ENCODE measurements at places on chromosomes 4 and X.

DNA sequence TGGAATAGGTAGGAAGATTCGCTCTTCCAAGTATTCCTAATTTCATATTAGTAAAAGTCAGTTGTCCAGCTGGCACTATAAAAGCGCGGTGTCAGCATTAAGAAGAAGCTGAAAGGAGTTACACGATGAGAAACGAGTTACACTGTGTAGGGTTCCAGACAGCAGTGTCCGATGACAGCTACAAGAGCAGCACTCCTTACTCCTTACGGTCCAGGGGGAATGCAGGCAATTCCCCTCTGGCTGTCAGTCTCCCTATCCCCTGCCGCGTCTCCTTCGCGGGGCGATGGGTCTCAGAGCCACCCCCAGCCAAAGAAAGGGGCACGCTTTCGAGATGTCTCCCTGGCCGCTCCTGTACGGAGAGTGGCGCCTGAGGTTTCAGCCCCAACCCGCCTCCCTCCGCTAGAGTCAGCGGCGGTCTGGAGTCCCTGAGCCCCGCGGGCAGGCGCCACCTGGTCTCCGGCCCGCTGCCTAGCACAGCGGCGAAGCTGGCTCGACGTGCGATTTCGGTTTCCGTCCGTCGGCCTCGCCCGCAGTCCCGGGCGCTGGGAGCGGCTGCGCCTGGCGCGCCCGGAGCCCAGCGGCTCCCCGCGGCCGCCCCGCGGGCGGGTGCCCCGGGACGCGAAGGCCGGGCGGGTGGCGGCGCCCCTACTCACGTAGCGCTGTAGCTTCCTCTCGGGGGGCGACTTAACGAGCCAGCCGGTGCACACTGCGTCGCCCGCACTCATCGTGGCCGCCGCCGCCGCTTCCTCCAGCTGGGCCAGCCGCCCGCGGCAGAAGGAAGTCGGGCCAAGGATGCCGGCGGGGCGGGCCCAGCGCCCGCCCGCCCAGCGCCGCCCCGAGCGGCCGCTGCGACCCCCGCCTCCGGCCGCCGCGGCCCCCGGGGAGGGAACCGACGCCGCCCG, at the start of gene GAB3:
TSS of gene GAB3 (minus strand) at position 777 of the 902 bp plus-strand sequence. CDS start at position 725, 52 bp downstream.
- DNase-seq, result no peak

DNA sequence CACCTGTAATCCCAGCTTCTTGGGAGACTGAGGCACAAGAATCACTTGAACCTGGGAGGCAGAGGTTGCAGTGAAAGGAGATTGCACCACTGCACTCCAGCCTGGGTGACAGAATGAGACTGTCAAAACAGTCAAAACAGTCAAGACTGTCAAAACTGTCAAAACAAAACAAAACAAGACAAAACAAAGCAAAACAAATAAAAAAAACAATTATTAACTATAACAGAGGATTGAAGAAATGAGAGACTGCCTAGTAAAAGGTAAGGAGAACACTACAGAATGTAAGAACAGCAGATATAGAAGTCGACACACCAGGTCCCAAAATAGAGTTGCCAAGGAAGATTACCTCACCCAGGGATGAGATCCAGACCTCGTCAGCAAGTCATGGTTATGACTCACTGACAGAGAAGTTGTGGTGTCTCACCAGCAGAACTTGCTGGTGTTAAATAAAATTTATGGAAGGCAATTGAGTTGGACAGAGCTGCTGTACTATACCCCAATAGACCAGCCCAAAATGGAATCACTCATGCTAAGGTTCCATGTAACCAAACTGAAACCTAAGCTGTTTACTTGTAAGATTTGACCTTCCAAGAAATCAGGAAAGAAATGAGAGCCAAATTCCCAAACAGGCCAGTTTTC, 32.1 kb upstream of the GK start:
- DNase-seq, result no peak

- DNase-seq, result no peak
Measured at GRCh38 chr4:22515888-22516541, at the start of gene ADGRA3. ADGRA3 (minus strand) TSS chr4:22516066; CDS start chr4:22515784, 282 bp downstream.

DNA sequence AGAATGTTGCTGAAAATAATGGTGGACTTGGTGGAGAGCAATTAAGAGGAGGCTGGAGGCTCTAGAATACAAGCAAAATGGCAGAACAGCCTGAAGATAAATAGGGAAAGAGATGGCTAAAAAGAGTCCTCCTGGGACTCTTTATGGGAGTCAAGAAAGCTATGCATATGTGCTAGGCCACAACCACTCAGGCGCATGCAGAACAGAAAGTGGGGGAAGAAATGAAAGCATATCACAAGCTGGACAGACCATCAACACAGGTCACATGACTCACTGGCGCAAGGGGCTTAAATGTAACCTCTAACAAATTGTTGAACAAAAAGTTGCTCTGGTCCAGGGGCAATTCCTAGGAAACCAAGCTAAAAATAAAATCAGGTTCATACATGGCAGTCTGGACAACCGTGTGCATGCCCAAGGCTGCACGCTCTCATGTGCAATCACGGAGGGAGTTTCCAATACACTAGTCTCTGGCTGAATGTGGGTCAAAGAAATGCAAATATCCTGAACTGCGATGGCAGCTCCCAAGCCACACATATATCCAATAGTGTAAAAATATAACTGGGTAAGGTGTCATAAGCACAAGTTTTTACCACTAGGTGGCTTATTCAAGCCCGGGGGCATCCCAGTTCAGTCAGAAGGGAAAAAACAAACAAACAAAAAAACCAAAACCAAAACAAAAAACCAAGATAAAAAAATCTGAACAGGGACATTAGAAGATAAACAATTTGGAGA, 45.4 kb downstream of the ZNF711 start:
- DNase-seq, result no peak

- DNase-seq, result no peak
Measured at GRCh38 chrX:37644381-37645305, 40.9 kb upstream of the XK start.

- no peak for DNase-seq
Measured at GRCh38 chr4:110367156-110367555, 108.8 kb upstream of the ENPEP start.

GRCh38 chr4:47930971-47931804, 16.8 kb upstream of the NFXL1 start:
- no peak for DNase-seq

- DNase-seq, result no peak
Measured at GRCh38 chr4:158913766-158914165, 144.9 kb downstream of the FNIP2 start.

- DNase-seq, result no peak
Measured at GRCh38 chr4:174815282-174815681, 13.8 kb downstream of the GLRA3 start.

DNA sequence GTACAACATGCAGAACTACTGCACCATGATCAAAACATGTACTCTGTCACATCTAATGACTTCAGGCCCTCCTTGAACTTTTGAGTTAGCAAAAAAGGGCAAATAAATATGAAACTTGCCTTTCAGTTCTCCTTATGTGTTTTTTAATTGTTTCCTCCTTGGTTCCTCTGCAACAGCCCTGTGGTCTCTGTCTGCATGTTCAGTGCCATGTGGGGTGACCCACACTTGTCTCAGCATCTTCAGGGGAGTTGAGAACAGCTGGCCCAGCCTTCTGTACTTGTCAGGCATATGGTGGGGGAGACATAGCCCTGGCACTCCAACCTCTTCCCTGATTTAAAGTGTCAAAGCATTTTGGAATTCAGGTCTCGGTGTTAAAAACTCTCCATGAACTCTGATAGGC, 188.0 kb upstream of the PGRMC2 start:
- DNase-seq, result no peak

GRCh38 chrX:105909576-105909975, 87.2 kb downstream of the NRK start:
- no peak for DNase-seq

- DNase-seq, result no peak
Measured at GRCh38 chr4:132493476-132493875, 655.6 kb upstream of the PCDH10 start.

GRCh38 chr4:52989865-52990264, 127.7 kb downstream of the RASL11B start:
- DNase-seq, result no peak

- no peak for DNase-seq
Measured at GRCh38 chr4:5773271-5773555, 62.2 kb downstream of the EVC start.

GRCh38 chrX:101410461-101410860, 2.4 kb downstream of the HNRNPH2 start:
- no peak for DNase-seq

- no peak for DNase-seq
Measured at GRCh38 chr4:101155368-101155767, 192.0 kb downstream of the PPP3CA start.

GRCh38 chrX:41344053-41344452, 10.1 kb downstream of the DDX3X start:
- no peak for DNase-seq

- peak; percentile 17 for DNase-seq
Measured at GRCh38 chr4:73021634-73022033, 47.9 kb downstream of the COX18 start.

GRCh38 chr4:160887668-160888067, 1276.1 kb downstream of the FSTL5 start:
- DNase-seq, result no peak

- DNase-seq, result no peak
Measured at GRCh38 chr4:14627038-14627437, 375.2 kb upstream of the CPEB2 start.

GRCh38 chrX:123155327-123155726, 28.8 kb upstream of the GRIA3 start:
- DNase-seq, result no peak

- DNase-seq, result no peak
Measured at GRCh38 chrX:129585691-129586090, 45.6 kb downstream of the OCRL start.

DNA sequence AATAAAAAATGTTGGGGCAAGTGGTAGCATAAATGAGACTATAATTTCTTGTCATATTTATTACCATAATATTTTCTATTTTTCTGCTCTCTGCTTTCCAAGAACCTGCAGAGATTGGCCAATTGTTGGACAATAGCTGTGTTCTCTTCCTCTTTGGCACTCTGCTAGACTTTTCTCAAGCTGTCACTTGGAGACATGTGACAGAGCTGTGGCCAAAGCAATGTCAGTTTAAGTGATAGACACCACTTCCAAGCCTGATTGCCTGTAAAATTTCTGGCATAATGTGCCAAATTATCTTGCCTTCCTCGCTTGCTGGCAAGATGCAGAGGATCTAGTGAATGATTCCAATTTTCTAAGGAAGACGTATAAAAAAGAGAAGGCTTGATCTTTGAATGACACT, 162.2 kb upstream of the NDST4 start:
- no peak for DNase-seq

- DNase-seq, result no peak
Measured at GRCh38 chrX:130419263-130419662, 17.5 kb downstream of the RBMX2 start.

GRCh38 chrX:103517246-103517645, 2.0 kb downstream of the RAB40A start:
- DNase-seq, result no peak

- DNase-seq, result no peak
Measured at GRCh38 chrX:40402831-40403533, 177.8 kb upstream of the ATP6AP2 start.

DNA sequence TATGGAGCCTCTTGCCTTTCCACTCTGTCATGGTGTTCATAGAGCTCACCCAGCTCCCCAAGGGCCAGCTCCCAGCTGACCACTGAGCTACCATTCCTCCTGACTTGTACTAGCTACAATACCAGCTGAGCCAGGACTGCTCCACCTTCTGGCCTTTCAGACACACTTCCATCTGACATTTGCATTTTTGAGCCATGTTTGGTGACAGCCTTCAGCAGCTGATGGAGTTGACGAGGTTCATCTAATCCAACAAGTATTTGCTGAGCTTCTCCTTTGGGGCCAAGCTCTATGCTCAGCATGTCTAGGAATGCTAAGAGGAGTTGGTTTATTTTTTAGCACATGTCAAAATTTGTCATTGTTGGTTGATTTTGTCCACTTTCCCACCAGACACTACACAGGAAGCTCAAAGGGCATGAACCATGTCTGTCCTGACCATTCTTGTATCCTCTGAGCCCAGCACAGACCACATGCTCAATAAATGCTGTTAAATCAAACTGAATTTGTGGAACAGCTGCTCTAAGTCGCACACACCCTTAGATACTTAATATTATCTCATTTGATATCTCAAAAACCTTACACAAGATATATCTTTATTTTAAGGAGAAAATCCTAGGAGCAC, 142.6 kb upstream of the PPARGC1A start:
- DNase-seq, result no peak

- no peak for DNase-seq
Measured at GRCh38 chr4:157079441-157079840, 3.5 kb downstream of the GLRB start.

DNA sequence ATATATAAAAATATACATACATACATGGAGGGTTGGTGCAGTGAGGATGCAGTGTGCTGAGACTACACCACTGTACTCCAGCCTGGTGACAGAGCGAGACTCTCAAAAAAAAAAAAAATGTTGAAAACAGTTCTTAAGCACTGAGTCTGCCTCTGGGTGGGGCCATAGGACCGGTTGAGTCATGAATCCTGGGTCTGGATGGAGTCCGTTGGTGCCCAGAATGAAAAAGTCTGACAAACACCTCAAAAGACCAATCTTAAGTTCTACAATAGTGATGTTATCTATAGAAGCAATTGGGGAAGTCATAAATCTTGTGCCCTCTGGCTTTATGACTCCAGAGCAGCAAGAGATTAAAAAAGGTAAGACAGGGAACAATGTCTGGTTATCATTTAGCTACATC, 70.4 kb downstream of the FGFBP1 start:
- DNase-seq, result no peak

- no peak for DNase-seq
Measured at GRCh38 chr4:138076561-138076960, 165.6 kb downstream of the SLC7A11 start.

GRCh38 chr4:56296526-56296925, 90.8 kb downstream of the AASDH start:
- no peak for DNase-seq

GRCh38 chrX:150202641-150203247, 160.4 kb upstream of the MAMLD1 start:
- no peak for DNase-seq

GRCh38 chrX:152942077-152942442, 44.2 kb downstream of the ZNF185 start:
- no peak for DNase-seq

- DNase-seq, result no peak
Measured at GRCh38 chr4:1336088-1336491, 10.9 kb upstream of the UVSSA start.

GRCh38 chrX:630007-630611, 482 bp upstream of the SHOX start:
- DNase-seq, result no peak

DNA sequence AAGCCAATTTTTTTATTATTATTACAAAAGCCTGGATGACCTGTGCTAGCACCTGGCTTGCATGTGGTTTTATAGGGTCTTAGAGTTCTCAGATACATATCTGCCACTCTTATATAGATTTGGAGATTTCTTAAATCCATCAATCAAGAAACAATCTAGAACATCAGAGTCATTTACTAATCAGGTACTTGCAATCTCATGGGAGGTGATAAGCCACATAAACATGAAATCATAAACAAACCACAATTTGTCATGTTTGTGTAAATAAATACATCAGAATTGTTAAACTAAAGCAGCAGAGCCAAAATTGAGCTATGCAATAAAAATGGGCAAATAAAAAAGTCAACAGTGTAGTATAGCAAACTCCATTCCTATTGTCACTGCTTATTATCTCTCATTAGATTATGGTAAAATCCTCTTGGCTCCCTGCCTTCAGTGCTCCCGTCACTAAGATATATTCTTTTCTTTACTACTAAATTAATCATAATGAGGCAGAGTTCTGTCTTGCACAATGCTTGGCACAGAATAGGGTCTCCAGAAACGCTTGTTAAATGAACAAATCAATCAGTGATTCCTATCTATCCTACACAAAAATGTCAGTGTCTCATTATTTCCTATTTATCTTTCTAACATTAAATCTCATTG, 108.7 kb upstream of the TTC29 start:
- no peak for DNase-seq

All from Panc1 (cell line).